ENCODE measurements at places on chromosomes 11 and 22.

DNA sequence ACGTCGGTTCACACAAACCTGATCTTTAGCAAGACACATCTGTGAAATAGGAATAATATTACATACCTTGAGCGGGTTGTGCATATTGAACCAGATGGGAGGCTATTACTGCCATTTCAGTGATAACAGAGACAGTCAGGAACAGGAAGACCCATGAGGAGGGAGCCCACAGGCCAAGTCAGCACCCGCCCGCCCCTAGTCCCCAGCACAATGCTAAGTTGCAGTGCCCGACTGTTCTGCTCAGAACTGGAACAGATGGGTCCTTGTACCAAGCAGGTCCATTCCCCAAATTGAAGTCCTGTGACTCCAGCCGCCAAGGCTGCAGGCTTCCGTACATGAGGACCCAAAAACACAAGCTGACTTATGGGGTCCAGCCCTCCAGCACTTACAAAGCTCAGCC is 9.3 kb downstream of the CXCR5 start:
- no peak for DNase-seq

- no peak for DNase-seq
Measured at GRCh38 chr11:76832361-76832760, 28.4 kb upstream of the ACER3 start.

DNA sequence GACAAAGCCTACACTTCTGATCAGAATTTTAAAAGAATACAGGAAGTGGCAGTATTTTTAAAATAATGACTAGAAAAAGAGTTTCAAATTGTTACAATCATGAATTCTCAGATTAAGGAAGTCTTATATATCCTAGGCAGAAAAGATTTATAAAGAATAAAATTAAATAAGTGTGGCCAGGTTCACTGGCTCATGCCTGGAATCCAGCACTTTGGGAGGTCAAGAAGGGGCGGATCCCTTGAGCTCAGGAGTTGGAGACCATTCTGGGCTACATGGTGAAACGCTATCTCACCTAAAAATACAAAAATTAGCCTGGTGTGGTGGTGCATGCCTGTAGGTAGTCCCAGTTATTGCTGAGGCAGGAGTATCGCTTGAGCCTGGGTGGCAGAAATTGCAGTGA is 24.1 kb downstream of the XKR3 start:
- no peak for DNase-seq

GRCh38 chr11:86476109-86476861 is 101.6 kb downstream of the CCDC81 start:
- DNase-seq: no peak

DNA sequence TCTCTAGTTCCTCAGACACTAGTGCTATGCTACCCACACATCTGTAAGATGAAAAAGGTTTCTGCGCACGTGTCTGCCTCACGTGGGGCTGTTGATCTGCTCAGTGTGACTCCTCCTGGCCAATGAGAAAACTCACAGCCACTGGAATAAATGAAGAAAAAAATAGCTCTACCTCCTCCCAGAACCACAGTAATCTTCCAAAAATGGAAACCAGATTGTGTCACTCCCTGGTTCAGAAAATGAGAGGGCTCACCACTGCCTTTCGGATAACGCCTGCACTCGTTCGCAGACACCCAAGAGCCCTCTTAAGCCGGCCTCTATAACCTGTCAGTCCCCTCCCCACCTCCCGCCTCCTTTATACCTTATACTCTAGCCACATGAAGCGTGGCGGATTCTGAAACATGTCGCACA is 5.1 kb downstream of the APBB1 start:
- DNase-seq: no peak

DNA sequence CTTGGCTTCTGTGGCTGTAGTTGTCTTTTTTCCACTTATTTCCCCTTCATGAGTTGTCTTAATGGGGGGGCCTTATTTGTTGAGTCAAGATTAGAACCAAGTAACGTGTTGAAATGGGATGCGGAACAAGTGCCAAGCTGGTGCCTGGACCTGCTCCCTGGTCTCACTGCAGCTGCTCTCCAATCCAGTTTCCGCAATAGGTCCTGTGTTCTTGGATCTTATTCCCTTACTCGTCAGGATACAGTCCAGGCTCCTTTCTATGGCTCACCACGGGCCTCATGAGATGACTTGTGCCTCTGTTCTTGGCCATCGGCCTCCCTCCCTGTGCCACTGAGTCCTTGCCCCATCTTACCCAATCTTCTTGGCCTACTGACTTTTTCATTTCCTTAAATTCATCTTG is 159.6 kb upstream of the CADM1 start:
- no peak for DNase-seq
